ENCODE measurements at places on chromosomes 3 and 15.

- DNase-seq = no peak
These were observed 213.3 kb downstream of the SLC9A9 start for GRCh38 chr3:143634991-143635390.

DNA sequence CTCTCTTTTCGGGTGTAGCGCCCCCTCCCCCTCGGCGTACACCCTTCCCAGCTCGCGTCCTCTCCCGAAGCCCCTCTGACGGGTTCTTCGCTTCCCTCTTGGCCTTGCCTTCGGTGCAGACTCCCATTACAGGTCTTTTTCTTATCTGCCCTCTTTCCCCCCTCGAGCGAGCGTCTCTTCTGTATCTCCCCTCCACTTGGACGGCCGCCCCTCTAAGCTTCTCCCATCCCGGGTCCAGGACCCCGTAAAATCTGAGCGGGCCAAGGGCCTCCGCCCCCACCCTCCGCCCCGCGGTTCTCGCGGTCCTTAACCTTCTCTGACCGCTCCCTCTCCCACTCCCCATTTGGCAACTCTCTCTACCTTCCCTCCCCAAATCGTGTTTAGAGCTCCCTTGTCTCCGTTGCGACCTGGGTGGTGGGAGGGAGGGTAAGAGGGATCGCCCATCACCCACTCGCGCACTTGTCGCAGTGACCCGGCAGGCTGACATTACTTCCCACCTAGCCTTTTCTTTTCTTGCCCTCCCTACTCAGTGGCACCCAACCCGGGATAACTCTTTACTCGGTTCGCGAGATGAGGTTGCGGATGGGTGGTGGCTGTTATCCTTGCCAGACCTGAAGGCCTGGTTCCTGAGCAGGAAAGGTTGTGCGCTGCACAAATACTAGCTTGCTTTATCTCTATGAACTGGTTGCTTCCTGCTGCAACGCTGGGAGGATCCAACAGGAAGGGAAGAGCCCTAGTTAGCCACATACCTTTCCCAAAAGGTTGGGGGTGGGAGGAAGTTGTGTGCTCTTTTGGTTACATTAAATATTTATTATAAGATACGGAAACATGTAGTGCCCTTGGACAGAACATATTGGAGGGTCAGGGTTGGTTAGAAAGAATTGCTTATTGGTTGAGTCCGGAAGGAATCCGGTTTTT is 922 bp downstream of the RAB11A start:
- DNase-seq = peak; percentile 83

- no peak for DNase-seq
These were observed 35.6 kb upstream of the CD96 start for GRCh38 chr3:111506435-111506834.

DNA sequence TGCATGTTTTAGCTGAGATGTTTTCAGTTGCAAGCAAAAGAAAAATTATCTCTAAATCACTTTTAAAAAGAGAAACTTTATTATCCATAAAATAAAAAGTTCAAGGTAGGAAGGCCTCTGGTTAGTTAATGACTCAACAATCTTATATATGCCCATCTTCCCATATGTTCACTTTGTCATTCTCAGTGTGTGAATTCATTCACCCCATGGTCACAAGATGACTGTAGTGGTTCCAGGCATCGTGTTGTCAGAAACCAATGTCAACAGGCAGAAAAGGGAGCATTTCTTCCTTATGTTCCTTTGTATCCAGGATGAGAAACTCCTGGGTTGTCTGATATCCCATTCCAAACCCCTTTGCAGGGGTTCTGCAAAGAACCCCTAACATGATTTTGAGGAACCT is 119.9 kb upstream of the RAP2B start:
- peak; percentile 40 for DNase-seq

GRCh38 chr3:10263646-10264363 is 15.5 kb downstream of the TATDN2 start:
- peak; percentile 51 for DNase-seq

- no peak for DNase-seq
These were observed 883.6 kb upstream of the NR2F2 start for GRCh38 chr15:95446854-95447253.

GRCh38 chr15:81481346-81481745 is 107.3 kb upstream of the TMC3 start:
- no peak for DNase-seq

DNA sequence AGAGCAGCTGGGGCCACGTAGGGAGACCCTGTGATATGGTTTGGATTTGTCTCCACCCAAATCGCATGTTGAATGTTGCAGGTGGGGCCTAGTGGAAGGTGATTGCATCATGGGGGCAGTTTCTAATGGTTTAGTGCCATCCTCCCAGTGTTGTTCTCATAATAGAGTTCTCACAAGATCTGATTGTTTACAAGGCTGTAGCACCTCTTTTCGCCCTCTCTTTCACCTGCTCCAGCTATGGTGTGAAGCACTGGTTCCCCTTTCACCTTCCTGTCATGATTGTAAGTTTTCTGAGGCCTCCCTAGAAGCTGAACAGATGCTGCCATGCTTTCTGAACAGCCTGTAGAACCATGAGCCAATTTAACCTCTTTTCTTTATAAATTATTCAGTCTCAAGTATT is 198.9 kb upstream of the CBLB start:
- DNase-seq = no peak

DNA sequence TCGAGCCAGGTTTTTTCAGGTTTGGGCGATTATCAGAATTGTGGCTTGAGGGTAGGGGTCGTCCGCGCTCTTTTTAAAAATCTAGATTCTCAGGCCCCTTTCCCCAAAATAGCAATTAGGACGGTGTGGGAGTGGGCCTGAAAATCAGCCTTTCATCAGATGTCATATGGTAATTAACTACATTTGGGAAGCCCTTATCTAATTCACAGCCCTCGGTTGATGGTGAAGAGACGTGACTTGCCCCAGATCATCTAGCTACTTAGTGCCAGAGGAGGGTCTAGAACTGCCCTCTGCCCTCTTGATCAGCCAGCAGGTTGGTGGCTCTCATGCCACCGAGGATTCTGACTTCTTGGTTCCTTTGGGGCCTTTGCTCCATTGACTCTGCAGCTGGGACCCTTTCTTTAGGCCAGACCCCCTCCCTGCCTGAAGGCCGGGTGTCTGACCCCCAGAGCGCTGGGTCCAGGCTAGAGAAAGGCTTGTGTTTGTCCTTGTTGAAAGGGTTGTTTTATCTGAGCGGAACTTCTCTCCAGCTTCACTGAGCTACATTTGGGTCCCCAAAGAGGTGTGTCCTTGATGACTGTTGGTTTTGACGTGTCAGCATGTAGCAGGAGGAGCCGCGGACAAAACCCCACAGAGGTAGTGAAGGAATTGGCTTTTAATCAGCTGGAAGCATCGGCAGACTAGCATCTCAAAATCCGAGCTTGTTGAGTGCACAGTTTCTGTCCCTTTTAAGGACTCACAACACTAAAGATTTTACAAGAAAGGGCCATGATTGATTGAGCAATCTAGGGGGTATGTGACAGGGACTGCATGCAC is 857 bp downstream of the AEN start:
- peak; percentile 72 for DNase-seq

DNA sequence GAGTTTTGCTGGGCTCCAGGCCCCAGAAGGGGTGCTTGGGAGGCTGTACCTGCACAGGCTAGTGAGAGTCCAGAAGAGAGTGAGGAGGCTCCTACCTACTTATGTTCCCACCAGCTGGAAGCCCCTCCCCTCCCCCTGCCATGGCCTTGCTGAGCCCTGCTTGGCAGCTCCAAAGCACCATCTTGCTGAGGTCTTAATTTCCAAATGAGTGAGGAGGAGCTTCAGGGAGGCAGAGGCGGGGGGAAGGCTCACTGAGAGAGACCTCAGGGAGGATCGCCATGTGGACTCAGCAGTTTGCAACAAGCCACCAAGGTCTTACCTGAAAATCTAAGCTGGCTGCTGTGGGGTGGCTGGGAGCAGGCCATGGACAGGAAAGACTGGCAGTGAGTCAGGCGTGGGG is 8.7 kb upstream of the CACNA2D2 start:
- no peak for DNase-seq

GRCh38 chr3:115912372-115912771 is 289.1 kb downstream of the GAP43 start:
- no peak for DNase-seq

DNA sequence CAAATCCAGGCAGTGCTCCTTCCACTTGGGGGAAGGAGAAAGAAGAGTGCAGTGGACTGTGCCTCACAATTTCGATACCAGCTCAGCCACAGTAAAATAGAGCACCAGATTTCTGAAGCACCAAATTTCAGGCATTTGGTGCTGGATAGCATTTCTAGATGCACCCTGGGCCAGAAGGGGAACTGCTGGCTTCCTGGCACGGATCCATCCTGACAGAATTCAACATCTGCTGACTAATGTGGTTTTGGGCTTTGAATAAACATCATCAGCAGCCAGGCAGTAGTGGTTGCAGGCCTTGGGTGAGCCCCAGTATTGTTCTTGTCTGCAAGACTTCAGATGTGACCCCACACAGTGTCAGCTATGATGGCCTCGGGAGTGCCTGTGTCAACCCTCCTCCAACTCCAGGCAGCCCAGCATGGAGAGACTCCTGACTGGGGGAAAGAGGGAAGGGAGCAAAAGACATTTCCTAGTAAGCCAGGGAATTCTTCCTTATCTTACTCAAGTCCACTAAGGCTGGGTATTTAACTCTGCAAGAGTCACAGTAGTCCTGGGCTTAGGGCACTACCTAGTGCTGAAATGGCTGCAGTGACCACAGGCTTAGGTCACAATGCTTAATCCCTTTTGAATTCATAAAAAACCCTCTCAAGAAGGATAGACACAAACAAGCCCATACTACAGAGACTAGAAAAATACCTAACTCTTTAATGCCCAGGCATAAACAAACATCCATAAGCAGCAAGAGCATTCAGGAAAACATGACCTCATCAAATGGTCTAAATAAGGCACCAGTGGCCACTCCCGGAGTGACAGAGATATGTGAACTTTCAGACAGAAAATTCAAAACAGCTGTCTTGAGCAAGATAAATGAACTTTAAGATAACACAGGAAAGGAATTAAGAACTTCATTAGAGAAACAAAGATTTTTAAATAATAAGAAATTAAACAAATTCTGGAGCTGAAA is 74.7 kb downstream of the SPATA16 start:
- peak; percentile 28 for DNase-seq

DNA sequence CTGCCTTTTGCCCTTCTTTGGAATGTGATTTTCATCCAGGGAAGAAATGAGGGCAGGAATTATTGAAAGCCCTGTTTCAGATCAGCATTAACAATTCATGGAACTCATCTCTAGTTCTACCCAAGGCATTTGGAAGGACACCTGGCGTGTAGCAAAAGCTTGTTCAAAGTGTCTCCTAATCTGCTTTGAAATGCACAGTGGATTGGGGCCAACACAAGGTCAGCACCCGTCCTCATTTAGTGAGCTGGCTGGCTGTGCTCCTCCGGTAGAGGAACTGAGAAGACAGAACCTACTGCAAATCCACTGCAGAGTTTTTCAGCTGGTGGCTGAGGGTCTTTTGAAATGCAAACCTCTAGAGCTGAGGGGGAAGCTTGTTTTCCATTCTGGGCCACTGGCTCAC is 141.6 kb upstream of the STT3B start:
- no peak for DNase-seq

- DNase-seq = no peak
These were observed 670.6 kb downstream of the PLOD2 start for GRCh38 chr3:145490088-145491048.

- no peak for DNase-seq
These were observed 7.7 kb downstream of the ALDH1A3 start for GRCh38 chr15:100887211-100887913.

GRCh38 chr3:125916376-125916978 is 52.5 kb upstream of the ROPN1B start:
- peak; percentile 94 for DNase-seq

DNA sequence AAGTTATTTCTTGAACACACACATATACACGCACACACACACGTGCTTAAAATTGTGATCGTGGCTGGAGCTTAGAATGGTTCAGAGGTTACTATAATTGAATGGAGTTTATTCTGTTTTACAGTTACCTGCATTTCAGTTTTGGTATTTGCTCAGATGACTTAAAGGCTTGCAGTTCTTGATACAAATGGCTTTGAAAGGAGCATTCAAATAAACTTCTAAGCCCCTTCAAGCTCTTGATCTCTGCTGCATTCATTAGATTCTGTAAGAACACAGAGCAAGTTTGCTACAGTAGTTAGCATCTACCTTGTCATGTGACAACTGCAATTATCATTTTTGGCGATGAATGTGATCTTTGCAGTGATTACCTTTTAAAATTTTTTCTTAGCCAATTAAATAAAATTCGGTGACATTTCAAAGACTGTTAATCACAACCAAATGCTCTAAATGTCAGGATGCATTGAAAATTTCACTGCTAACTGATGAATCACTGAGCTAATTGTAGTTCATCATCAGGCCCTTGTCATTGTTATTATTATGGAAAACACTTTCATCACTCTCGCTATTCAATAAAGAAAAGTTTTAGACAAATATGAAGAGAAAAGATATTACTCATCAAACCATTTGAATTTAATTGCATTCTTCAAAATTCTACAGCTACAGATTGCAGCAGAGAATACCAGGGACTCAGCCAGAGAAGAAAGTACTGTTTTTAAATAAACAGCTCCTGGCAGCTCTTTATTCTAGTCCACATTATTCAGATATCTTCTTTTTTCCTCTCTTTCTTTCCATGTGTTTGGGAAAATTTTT is 296.1 kb downstream of the LRTM1 start:
- no peak for DNase-seq

- DNase-seq = no peak
These were observed 73.8 kb downstream of the LIPC start for GRCh38 chr15:58505581-58505980.

DNA sequence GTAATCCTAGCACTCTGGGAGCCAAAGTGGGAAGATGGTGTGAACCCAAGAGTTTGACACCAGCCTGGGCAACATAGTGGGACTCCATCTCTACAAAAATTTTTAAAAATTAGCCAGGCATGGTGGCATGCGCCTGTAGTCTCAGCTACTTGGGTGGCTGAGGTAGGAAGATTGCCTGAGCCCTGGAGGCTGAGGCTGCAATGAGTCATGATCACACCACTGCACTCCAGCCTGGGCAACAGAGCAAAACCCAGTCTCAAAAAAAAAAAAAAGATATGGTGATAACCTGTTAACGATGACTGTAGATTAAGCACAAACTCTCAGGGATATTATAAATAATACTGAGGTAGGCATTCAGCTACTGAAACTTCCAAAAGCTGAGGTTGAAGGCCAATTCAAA is 107.5 kb downstream of the SLC49A4 start:
- peak; percentile 77 for DNase-seq
